ENCODE measurements at places on chromosomes 4 and X. TPM values are rescaled to one million over a fixed set of nuclear protein-coding genes. Genes with fewer than 3 reads are reported as not detected.

GRCh38 chr4:88803600-88804096 lies 106.0 kb upstream of the NAP1L5 start:
- DNase-seq = no peak

DNA sequence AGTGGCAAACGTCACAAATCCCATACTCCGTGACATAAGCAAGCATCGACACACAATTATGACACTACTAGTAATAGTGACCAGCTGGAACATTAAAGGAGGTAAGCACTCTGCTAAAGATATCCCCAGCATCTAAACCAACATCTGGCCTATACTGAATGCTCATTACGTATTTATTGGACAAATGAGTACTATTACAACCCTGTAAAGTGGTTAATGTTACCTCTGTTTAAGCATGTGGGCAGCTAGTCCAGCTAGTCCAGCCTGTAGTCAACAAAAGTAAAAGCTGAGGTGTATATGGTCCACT lies 419 bp upstream of the RPGR start:
- DNase-seq = no peak

DNA sequence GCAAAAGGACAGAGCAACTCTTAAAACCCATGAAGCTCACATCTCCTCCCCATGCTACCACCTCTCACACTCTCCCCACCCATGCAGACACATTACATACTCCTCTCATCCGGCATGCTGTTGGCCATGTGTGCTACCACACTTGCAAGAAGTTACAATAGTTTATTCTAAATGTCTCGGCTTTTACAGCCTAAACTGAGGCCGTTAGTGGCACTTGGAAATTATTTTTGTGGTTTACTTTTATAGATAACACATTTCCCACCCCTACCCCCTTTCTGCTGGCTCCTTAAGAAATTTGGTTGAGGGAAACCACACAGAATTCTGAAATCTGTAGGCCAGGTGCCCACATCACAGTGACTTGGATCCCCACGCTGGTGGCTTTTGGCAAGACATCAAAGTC lies 141.1 kb upstream of the HHIP start:
- no peak for DNase-seq

GRCh38 chrX:110066488-110067225 lies 63.7 kb downstream of the TMEM164 start:
- DNase-seq = no peak

DNA sequence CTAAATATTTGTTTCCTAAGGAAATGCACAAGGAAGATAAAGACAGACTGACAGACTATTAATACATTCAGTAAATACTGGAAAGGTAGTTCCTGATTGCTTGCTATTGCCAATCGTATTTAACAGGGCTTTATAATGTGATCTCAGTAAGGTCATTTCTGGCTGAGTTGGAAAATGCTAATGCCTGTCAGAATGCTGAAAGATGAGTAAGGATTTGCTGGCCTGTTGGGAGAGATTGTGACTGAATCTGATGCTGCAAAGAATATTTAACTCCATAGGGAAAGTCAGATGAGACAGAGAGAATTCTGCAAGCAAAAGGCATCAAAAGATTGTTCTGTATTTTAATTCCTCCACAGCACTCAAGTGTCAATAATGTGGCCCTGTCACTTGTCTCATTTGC lies 169.0 kb downstream of the BEND2 start:
- DNase-seq = no peak

SLC26A1 gene
- total RNA-seq = not detected

GRCh38 chrX:74705269-74705668 lies 90.8 kb upstream of the RLIM start:
- DNase-seq = no peak

BEX5 gene
- total RNA-seq = 0.68 TPM

HTN3 gene
- not detected for total RNA-seq

MAGEA11 gene
- total RNA-seq = not detected

FAAH2 gene
- total RNA-seq = 0.24 TPM

GRCh38 chr4:123485601-123486000 lies 89.0 kb downstream of the SPRY1 start:
- no peak for DNase-seq

Measured in Right ventricle myocardium inferior (tissue), 1 donor.